Stimulated activated naive B cell treated with anti-CD40 and anti-IgM and Interleukin-4, amounts not matched to agents 10 μg/mL and 1 μg/mL and 100 μg/mL, for 72 hours (primary cell): ENCODE measurements at places on chromosomes 1 and 21.

GRCh38 chr1:34744851-34745250, 10.0 kb upstream of the GJB5 start:
- no peak for DNase-seq

- DNase-seq, result no peak
Measured at GRCh38 chr1:212310383-212310782, 25.2 kb downstream of the PPP2R5A start.

DNA sequence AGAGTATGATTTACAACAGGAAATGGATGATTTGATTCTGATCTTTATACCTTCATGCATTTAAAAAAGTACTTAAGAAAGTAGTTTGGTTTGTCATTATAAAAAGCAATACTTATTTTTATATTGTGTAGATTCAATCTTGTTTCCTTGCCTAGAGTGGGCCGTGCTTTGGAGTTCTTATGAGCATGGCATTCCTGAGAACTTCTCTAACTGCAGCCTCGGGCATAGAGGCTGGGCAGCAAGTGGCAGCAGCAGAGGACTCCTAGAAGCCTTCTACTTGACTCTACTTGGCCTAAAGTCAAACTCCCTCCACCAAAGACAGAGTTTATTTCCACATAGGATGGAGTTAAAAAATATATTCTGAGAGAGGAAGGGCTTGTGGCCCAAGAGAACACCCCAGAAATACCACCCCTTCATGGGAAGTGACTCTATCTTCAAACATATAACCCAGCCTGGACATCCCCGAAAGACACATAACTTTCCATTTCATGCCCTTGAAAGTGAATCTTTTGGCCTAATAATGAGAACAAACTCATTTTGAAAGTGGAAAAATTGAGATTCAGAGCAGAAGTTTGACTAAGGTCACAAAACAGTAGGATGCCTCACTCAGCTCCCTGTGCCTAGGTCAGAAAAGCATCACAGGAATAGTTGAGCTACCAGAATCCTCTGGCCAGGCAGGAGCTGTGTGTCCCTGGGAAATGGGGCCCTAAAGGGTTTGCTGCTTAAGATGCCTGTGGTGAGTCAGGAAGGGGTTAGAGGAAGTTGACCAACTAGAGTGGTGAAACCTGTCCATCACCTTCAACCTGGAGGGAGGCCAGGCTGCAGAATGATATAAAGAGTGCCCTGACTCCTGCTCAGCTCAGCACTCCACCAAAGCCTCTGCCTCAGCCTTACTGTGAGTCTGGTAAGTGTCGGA, at the start of gene IVL:
Gene IVL (plus strand): TSS at position 861 of the 916 bp plus-strand sequence. CDS start 1,252 bp downstream, outside the sequence.
- no peak for DNase-seq

GRCh38 chr1:209536843-209537242, 46.7 kb upstream of the CAMK1G start:
- DNase-seq, result no peak

DNA sequence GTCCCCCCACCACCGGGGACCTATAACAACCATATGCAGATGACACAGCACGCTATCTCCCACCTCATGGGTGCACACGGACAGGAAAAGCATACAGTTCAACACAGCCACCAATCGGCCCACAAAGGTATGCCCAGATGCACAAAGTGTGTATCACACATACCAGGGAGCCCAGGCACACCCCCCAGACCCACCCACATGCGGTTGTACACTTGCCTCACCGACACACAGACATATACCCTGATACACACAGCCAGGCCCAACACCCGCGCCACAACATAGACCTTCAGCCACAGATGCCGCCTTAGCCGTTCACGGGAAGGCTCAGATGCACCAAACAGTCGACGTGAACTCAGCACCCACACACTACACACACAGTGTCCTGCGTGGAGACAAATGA, 5.5 kb downstream of the CROCC start:
- no peak for DNase-seq
